HAP-1 (cell line): ENCODE measurements at places on chromosomes 2 and 18.
A peak's percentile ranks its signal among the peaks of the same experiment; 100 is the strongest.

- peak; percentile 41 for DNase-seq
These were observed 1310.8 kb upstream of the SLC39A10 start for GRCh38 chr2:194346193-194346592.

- no peak for DNase-seq
These were observed 23.6 kb downstream of the QPCT start for GRCh38 chr2:37367984-37368383.

DNA sequence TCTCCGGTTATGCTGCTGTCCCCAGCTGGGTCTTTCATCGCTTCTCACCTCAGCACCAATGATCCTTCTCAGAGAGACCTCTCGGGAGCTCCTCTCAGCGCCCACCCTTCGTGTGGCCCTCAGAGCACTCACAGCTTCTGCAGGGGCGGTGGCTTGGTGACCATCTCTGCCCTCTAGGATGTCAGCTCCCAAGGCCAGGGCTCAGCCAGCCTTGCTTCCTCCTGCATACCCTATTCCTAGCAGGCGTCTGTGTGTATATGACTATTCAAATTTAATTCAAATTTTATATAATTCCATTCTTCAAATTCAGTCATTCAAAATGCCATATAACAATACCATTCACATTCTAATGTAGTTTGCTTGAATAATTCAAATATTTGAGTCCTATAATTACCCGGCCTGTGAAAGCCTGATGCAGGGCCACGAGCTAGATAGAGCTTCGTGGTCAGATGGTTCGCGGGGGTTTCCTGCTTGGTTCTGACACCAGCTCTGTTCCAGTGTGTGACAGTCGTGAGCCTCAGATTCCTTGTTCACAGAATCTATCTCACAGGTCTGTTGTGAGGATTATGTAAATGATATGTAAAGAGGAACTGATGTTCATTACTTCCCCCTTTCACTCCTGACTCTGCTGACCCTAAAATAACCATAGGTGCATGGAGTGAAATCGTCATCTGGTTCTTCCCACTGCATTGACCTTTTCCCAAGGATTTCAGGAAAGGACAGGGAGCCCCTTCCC is 94.0 kb upstream of the CNGA3 start:
- no peak for DNase-seq

GRCh38 chr2:229118927-229119326 is 152.2 kb downstream of the PID1 start:
- no peak for DNase-seq

DNA sequence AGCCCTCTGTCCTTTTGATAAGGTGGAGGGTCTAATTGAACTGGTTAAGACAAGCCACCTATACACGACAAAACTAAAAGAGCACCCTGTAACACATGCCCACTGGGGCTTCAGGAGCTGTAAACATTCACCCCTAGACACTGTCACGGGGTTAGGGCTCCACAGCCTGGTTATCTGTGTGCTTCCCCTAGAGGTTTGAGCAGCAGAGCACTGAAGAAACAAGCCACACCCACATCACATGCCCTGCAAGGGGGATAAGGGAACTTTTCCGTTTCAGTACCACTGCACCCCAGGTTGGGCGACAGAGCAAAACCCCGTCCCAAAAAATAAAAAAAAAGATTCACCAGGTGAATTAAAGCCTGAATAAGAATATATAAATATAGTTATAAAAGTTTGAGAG is 913.7 kb upstream of the ACVR2A start:
- DNase-seq = no peak

DNA sequence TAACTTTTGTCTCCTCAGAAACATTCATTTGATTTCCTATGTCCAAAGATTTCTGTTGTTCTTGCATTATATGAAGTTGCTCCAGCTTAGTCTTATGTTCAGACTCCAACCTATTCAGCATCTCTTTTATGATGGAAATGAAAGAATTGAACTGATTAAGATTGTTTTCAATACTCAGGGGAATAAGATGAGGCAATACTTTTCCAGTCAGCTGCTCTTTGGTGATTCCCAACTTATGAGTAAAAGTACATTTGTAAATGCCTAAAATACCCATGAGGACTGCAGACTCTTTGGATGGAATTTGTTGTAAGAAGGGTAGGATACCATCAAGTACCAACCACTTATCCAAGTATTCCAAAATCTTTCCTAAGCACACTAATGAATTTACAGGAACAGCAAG is 39.8 kb downstream of the TRAK2 start:
- peak; percentile 75 for DNase-seq
